Stimulated activated CD8-positive, alpha-beta memory T cell treated with anti-CD3 and anti-CD28 coated beads, Interleukin-15, amount 100 ng/mL, for 24 hours (primary cell): ENCODE measurements at places on chromosomes 2 and 18.

DNA sequence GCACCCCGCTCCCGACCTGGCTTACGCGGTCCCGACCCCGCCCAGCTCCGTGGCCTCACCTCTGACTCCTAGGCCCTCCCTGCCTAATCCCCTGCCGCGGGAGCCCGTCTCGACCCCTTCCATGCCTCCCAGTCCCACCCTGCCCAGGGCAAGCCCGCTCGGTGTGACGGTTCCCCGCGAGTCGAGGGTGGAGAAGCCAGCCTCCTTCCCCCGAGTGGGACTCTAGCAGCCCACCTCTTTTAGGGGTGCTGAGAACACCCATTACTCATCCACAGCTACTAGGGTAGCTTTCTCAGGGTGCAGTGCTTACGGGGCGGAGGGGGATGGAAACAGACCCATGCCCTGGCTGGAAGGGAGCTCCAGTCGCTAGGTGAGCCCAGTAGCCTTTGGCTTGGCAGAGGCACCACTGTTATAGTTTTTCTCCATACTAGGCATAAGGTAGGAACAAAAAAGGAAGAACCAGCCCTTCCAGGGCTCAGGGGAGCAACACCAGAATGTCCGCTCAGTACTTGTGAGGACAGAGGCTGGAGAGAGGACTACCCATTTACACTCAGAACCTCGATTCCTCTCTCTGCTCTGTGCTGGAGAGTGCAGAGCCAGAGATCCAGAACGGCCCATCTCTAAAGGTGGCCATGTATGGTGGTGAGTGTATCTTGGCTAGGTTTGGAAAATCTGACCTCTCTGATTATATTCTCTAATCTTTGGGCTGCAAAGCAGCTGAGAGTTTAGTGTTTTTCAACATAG lies 606 bp downstream of the AGBL5 start:
- DNase-seq = no peak

DNA sequence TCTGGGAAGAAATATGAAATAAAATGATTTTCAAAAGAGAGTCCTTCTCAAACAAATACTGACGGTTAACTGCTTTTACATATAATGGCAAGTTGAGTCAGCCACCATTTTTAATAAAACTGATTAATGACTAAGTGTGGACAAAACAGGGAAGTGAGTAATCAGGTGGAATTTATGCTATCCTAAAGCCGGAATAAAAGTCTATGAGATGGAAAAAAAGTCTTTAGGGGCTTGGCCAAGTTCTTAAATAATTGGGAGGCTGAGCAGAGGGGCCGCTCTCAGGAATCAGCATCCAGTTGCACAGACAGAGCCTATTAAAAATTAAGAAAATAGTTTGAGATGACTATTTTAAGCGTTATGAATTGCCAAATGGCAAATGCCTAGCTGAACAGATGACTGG lies 58.6 kb upstream of the AFF3 start:
- DNase-seq = no peak

DNA sequence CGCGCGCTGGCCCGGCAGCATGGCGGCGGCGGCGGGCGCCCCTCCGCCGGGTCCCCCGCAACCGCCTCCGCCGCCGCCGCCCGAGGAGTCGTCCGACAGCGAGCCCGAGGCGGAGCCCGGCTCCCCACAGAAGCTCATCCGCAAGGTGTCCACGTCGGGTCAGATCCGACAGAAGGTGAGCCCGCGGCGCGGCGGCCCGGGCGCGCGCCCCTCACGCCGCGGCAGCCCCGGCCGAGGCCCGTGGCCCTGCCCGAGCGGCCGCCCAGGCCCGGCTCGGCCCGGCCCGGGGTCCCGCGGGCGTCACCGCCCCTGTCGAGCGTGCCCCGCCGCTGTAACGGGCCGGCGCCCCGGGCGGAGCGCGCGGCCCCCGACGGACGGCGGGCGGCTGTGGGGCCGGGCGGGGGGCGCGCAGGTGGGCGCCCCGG lies 218 bp downstream of the DGKD start:
- DNase-seq = no peak

- DNase-seq = no peak
Observed at GRCh38 chr2:101018934-101019333, 16.8 kb downstream of the RPL31 start.

- no peak for DNase-seq
Observed at GRCh38 chr2:37802899-37803379, 122.1 kb upstream of the RMDN2 start.

- no peak for DNase-seq
Observed at GRCh38 chr2:37061013-37061711, 23.0 kb downstream of the HEATR5B start.

- no peak for DNase-seq
Observed at GRCh38 chr2:67825476-67825875, 237.3 kb downstream of the C1D start.

GRCh38 chr2:119134775-119135174 lies 23.8 kb downstream of the C1QL2 start:
- DNase-seq = no peak

GRCh38 chr2:65017335-65017734 lies 28.1 kb downstream of the SLC1A4 start:
- no peak for DNase-seq

DNA sequence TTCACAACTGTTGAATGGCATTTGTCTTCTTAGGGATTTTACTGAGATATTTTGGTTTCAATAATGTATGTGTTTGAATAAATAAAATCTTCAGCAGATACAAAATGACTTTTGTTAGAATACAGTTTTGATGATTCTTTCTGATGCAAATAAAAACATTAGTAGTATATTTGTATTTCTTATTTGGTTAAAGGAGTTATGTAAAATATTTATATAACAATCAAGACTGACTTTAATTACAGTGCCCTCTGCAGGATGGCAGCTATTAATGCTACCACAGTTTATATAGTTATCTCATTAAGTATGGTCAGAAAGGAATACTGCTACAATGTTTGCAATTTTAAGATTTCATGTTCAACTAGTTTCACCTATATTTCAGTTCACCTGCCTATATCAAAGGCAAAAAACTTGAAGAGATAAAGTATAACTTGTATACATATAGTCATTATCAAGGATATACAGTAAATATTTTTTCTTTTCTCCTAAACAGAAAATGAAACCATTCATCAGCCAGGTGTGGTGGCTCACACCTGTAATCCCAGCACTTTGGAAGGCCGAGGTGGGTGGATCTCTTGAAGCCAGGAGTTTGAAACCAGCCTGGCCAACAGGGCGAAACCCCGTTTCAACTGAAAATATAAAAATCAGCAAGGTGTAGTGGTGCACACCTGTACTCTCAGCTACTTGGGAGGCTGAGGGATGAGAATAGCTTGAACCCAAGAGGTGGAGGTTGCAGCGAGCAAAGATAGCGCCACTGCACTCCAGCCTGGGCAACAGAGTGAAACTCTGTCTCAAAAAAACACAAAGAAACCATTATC lies 19.8 kb downstream of the ARL5A start:
- no peak for DNase-seq

DNA sequence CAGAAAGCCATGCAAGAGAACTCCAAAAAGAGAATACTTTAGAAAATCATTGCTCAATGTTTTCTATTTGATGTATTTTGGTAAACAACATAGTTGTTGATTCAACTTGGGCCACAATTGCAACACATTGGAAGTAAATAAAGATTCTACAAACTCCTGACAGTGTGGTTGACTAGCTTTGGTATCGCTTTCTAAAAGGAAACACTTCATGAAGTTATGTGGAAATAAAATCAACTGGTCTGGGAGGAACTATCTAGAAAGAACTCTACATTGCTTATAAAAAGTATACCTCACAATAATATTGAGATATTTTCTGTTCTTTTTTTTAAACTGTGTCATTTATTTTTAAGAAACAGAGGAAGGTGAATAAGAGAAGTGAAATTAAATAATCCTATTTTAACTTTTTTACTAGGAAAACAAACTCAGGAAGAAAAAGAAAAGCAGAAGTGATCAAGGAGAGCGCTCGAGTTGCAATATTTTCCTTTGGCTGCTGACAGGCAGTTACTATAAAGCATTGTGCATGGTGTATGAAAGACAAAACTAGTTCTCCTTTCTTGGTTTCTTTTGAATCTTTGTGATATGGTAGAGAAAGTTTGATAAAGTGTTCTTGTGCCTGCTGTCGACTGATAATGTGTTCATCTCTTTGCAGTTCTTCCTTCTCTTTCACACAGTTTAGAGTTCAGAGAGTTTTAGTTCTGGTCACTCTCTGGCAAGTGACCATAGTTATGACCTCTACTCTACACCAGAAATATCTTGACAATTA lies 3.0 kb downstream of the DHRS9 start:
- no peak for DNase-seq

DNA sequence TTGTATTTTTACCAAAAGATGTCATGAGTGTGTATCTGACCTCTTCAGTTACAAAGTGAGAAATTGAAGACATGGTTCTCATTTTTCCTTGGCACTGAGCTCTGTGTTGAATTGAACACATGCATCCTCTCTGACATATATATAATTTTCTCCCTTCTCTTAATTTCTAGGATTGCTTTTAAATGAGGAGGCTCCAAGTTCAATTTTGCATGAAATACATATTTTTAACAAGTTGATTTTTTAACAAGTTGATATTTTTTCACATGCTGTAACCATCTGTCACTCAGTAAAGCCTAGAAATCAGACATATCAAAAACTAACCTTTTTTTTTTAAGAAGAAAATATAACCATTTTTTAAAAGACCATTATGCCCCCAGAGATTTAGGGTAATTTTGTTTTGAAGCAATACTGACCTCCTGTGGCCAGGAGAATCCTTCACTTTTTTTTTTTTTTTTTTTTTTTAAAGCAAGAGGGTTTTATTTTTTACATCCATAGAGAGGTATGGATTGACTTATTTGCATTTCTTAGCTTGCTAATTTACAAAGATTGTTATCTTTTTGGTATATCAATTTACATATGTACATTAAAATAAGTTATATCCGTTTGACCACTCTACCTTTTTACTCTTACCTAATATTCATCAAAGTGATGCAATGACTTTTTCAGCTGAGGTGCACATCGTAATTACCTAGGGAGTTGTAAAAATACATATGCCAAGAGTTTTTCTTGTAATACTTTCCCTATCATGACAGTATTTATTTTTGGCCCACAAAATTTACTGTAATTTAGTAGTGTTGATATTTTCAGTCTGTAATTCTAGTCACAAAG lies 161.8 kb downstream of the SOCS6 start:
- DNase-seq = no peak

DNA sequence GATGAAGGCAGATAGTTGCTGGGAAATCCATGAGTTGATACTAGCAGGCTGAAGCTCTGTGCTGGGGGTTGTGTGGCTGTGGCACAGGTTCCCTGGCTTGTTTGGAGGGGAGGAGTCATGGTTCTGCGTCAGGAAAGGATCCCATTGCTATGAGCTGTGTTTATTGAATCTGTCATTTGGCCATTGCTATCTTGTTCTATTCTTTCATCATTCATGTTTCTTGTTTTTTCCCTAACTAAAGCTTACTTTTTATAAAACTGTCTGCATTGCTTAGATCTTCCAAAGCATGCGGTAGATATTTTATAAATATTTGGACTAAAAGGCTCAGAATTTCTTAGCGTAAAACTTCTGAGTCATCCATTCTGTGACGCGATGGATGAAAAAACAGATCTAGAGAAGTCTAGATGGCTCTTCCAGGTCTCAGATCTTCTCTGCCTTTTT lies 335.3 kb downstream of the PTPRM start:
- DNase-seq = no peak

DNA sequence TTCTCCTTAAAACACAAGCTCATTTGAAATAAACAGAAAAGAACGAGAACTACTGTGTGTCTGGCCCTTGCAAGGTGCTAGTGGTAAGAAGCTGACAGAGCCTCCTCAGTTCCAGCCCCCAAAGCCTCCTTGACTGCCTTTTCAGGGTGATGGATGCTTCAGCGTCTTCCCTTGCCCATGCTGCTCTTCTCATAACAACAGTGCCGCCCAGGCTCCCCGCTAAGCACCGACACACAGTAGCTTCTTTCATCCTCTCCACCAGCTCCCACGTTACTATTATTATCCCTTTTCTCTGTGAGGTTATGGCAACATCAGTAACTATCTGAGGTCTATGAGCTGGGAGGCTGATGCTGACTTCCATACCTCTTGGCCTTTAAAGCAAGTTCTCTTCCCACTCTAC lies 418.6 kb downstream of the TSN start:
- no peak for DNase-seq

- no peak for DNase-seq
Observed at GRCh38 chr18:33821503-33821902, 243.5 kb downstream of the ASXL3 start.

GRCh38 chr18:13661779-13662256 lies 64.5 kb downstream of the FAM210A start:
- DNase-seq = no peak

GRCh38 chr2:233435436-233436190 lies 81.3 kb downstream of the DGKD start:
- DNase-seq = no peak

DNA sequence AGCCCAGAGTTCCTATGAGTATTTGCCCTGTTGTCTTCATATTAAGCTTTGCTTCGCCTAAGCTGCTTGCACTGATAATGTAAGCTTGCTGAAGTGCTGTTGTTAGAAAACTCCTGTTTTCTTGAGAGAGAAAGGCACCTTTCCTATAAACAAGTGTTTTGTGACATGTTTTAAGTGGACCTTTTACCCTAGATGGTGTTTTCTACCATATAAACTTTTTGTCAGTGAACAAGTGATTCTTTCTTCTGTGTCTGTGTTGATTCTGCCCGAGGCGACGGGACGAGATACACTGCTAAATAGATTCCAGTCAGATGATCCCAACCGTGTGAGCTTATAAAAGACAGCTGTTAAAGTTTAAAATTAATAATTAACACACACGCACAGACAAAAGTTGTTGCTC lies 24.1 kb downstream of the CABLES1 start:
- no peak for DNase-seq

GRCh38 chr2:200077838-200078237 lies 122.5 kb downstream of the MAIP1 start:
- no peak for DNase-seq
